Colonic mucosa (tissue), 4 donors: ENCODE measurements at places on chromosomes 2 and 18.

GRCh38 chr18:22490429-22490846, 72.7 kb upstream of the CTAGE1 start:
- no peak for DNase-seq

DNA sequence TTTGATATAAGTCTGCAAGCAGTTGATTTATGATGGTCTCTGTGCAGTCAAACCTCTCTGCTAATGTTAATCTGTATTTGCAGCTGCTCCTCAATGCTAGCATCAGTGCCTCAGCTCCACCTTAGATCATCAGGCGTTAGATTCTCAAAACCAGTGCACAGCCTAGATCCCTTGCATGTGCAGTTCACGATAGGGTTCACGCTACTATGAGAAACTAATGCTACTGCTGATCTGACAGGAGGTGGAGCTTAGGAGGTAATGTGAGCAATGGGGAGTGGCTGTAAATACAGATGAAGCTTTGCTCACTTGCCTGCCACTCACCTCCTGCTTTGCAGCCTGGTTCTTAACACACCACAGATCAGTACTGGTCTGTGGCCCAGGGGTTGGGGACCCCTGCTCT, 18.4 kb downstream of the RBKS start:
- no peak for DNase-seq

DNA sequence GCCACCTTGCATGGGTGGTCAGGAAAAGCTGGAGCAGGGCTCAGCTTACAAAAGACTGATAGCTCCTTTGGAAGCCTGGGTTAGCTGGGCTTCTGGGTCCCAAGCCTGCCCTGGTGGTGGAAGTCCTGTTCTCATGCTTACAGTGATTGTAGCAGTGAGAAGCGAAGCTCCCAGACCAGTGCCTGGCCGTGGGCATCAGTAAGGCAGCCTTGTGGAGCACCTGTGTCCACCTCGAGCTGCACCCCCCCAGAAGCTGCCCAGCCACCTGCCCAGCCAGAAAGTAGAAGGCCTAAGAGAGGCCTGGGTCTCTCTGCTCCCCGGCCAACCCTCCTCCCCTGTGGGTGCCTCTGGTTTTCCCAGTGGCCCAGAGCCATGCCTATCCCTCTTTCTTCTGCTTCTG, 10.5 kb downstream of the GLI2 start:
- peak; percentile 12 for DNase-seq

GRCh38 chr2:3024401-3024935, 353.1 kb downstream of the EIPR1 start:
- no peak for DNase-seq

DNA sequence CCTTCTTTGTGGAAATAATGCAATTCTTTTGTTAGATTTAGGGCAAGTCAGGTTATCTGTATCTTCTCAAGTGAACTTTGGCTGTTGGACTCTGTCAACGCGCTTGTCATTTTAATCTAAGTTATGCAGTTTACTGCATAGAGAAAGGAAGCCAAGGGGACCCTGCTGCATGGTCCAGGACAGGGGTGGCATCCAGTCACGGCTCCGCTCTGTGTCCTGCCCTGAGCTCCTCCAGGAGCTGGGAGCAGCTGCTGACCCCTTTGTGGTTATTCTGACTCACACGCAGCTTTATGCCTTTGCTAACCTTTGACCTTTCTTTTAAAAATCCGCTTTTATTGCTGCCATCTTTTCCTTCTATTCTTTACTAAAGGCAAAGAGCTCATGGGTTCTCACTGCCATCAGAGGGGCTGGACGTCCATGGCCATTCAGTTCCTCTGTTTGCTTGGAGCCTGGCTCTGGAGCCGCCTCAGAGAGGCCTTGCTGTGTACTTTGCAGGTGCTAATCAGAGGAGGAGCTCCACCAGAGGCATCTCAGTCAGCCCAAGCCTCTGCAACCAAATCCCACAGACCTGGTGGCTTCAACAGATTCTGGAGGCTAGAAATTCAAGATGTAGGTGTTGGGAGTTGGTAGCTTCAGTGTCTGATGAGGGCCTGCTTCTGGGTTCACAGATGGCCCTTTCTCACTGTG, 39.3 kb downstream of the SNTG2 start:
- no peak for DNase-seq

DNA sequence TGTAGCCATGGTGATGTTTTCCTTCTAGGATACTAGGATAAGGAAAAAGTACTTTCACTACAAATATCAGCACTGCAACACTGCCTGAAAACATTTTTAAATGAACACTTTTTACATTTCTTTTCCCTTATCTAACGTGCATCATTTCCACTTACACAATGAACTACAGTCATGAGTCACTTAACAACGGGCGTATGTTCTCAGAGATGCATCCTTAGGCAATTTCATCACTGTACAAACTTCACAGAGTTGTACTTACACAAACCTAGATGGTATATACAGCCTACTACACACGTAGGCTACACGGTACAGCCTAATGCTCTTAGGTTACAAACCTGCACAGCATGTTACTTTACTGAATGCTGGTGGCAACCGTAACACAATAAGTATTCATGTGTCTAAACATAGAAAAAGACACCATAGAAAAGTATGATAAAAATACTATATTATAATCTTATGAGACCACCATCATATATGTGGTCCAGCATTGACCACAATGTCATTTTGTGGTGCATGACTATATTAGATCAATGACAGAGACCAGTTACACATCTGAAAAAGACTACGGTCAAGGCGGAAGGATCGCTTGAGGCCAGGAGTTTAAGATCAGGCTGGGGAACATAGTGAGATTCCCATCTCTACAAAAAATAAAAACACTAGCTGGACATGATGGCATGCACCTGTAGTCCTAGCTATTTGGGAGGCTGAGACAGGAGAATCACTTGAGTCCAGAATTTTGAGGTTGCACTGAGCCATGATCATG, 39.8 kb downstream of the WDR33 start:
- no peak for DNase-seq

DNA sequence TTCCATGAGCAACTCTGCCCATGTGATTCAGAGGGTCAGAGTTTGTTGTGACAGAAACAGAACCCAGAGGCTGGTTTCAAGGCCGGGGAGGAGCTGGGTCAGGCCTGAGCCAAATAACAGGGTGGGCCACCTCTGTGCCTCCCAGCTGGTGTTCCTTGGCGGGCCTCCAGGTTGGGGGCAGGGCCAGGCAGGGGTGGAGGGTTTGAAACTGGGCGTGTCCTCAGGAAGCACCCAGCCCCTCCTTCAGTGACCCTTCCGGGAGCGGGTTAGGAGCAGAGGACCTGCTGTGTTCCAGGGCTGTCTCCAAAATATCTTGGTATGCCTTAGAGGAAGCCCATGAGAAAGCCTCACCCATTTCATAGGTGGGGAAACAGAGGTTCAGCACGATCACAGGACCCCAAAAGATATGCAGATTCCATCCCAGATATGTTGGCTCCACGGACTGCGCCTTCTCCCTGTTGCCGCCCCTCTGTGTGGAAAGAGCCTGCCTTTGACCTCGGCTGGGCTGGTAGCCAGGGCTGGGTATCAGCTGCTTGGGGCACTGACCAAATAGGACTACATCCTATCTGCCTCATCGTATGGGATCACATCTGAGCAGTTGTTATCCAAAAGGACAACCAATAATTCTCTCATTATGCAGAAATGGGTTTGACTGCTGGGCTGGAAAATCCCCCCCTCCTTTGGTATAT, 74.8 kb upstream of the GLI2 start:
- DNase-seq, result no peak

DNA sequence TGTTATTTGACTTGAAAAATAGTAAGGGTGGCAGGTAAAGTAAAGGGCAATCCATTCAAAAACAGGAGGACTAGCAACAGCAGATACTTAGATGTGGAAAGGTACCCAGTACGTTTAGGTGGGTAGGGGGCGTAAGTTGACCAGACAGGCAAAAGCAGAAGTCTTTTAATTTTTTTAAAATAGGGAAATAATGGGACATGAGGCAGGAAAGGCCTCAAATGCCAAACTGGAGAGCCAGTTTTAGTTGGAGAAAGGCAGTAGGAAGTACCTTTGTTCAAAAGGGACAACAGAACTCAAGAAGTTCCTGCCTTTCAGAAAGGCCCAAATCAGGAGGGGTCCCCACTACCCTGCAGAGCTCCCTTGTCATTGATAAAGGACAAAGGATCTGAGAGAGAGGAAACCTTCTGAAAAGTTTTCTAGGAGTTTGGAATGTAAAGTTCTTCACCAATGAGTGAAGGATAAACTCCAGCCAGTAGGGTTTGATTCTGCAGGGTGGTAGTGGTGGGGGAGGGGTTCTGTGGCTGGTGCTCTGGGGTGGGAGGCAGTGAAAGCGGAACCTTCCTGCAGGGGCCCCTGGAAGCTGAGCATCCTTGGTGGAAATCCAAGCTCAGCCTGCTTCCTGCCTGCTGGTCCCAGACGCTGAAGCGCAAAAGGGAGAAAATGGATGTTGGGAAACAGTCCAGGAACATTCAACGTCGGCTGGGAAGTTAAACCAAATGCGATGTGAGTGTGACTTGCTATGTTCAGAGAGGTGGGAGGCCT, 40.1 kb downstream of the TMEM17 start:
- DNase-seq, result no peak

DNA sequence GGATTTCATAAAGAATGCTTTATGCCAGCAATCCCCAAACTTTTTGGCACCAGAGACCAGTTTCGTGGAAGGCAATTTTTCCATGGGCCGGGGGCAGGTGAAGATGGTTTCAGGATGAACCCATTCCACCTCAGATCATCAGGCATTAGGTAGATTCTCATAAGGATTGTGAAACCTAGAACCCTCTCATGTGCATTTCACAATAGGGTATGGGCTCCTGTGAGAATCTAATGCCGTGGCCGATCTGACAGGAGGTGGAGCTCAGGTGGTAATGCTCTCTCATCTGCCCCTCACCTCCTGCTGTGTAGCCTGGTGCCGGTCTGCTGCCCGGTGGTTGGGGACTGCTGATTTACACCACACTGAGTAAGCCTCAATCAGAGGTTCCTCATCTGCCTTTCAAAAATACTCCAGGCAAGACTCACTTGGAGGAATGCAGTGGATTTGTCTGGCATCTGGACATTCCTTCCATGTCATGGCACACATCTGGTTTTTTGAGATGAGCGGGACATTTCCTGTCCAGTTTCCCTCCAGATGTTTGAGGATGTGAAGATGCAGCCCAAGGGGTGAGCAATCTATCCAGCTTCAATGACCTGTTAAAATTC, 185.8 kb downstream of the VAPA start:
- DNase-seq, result no peak

- DNase-seq, result no peak
Measured at GRCh38 chr18:70981400-70982140, 692.7 kb downstream of the SOCS6 start.

- DNase-seq, result peak; percentile 40
Measured at GRCh38 chr2:182868054-182868796, 1.8 kb upstream of the FRZB start.

DNA sequence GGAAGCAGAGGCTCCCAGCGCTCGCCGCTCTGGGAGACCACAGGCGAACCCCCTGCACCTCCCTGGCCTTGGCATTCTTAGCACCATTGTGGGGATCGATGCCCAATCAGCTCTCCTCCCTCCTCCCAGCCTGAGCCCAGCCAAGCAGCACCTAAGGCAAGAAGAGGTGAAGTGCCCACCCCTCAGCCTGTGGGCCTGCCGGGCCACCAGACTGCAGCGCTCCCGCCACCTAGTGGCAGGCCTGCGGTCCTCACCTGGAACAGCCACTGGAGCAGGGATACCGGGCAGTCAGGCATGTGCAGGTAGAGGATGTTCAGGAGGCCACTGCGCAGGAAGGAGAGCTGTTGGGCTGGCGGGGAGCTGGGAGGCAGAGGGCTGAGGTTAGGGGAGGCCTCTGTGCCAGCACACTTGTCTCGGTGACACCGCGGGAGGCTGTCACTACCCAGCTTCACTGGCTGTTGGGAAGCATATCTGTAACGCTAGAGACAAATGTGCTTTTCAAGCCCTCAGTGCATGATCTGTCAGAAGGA, 35.2 kb downstream of the FAM178B start:
- DNase-seq, result peak; percentile 75

DNA sequence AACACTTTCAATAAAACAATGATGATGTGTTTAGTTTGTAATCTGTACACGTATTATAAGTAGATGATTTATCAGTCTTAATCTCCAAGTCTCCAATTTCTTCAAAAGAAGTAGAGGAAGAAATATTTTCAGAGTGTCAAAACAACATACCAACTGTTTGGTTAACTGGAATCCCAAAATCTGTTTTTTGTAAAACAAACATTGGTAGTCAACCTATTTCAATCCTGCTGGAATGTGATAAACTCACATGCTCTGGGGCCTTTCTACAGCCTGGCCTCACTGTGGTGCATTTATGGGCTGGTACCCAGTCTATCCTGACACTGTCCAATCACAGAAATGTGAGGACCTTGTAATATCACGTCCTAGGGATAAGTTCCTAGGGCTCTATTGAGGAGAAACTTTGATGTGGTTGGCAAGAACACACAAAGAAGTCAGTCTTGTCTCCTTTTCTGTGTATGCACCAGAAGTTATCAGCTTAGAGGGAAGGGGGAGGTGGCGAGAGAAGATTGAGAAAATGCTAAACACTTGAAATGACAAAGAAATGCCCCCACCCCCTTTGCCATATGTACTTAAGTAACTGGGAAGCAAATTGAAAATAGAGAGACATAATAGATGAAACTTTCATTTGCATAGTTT, 47.2 kb downstream of the PRKRA start:
- DNase-seq, result no peak

DNA sequence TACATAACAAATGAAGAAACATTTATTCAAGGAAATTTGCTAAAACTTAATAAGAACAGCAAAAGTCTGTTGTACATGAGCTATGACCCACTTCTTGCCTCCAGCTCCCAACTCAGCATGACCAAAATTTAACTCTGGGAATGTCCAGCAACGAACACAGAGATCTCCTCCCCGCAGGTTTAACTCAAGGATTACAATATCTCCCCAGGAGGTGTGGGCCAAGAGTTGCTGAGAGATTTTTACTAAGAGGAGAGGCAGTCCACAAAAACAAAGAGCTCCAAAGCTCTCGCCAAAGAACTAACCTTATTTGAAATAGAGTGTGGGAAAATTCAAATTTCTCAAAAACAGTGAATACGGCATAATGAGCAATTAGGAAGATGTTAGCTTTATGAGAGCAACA, 318.5 kb downstream of the GRB14 start:
- DNase-seq, result no peak

DNA sequence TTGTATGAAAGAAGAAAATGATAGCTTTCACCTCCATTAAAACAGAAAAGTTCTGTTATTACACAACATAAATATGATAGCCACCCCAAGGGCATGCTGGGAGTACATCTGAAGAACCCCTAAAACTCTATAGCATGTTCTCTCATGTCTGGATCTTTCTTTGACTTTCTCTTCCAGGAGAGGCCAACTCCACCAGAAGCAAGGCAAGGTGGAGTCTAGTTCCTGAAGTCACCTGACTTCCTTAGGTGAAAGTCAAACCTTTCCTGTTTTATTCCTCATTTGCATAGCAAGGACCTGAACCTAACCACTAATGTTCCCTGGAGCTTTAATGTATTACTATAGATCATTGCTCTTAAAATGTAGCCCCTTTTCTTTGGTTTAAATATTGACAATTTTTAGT, 5.7 kb downstream of the STAT1 start:
- no peak for DNase-seq

DNA sequence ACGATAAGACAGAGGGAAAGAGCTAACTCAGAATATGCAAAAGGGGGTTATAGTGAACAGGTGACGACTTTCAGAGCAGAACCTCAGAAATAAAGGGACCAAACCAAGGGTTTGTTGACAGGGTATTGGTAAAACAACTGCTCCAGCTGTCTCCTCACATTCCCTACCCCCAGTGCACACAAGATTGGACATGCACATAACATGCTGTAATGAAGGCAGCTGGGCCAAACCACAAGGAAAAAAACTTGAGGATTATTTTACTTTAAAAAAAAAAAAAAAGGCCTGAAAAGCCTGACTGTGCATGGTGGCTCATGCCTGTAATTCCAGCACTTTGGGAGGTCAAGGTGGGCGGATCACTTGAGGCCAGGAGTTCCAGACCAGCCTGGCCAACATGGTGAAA, 3.5 kb downstream of the RBM43 start:
- no peak for DNase-seq
